ENCODE measurements at places on chromosomes 7 and 10.

DNA sequence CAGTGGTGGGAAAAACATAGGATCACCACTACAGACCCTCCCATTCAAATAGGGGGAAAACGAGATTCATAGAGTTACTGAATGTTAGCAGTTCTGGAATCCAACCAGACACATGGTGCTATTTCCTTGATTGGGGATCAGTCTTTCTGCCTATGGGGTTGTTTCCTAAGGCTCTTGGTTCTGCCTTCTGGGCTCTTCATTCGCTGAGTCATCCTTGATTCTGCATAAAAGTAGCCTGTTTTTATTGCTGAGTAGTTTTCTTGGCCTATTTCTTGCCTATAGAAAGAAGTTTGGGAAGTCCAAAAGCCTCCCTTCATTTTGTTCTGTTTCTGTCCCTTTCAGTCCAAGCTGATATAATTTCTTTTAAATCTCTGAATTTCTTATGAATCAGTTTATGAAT lies 99.3 kb upstream of the OIT3 start:
- no peak for DNase-seq

DNA sequence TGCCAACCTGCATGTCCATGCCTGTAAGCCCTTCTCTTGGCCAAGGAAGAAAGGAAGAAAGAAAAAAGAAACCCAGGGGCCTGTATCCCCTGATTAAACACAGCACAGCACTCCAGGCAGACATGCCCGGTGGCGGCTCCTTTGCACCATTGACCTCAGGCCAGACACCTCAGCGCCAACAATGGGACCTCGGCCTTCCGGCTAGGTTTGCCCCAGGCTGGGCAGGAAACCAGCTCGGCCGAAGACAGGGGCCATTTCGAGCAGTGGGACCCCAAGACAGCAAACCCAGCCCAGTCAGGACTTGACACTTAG lies 2.8 kb downstream of the HOXA10 start:
- DNase-seq: no peak

GRCh38 chr7:30184791-30185487 lies 50.2 kb downstream of the MTURN start:
- DNase-seq: no peak

DNA sequence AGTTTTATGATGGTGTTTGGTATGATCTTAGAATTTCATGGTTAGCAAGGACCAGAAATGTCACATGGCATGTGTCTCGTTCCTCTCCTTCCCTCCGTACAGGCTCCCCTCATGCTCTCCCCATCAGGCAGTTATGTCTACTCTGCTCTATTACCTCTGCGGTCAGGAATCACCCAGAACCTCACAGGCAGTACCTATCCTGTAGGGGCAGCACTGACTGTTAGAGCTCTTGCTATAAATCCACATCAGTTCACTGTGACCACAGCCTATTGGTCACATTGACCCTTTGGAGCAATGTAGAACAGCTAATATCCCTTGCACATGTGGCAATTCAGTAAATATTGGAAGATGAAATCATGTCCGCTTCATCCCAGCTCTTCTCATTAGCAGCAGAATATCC lies 151.8 kb downstream of the WNT2 start:
- no peak for DNase-seq

DNA sequence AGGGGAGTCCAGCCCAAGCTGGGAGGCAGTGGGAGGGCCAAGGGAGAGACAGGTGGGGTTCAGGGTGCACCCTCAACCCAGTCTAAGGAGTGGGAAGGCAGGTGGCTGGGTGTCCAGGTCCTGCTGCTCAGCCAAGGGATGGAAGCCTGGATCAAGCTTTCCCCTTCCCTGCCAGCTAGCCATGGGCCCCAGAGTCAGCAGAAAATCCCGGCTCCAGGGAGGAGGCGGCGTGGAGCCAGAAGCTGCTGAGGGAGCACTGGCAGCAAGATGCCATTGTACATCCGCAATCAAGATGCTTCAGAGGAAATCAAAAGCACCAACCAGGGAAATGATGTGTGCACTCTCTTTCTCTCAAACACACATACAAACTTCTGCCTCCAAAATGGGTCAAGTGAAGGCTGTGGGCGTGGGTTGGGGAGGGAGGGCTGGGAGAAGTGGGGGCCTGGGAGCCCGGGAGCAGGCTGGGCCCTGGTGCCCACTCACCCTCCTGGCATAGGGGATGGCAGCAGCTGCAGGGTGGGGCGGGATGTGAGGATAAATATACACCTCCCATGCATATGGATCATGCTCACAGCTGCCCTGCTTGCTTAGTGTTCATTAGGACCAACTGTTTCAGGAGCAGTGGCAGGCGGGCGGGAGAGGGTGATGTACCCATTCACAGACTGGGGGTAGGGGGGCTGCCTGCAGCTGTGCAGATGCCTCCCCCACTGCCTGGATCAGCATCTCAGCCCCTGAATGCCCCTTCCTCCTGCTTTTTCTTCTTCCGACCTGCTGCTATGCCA lies 24.2 kb downstream of the TRIM8 start:
- no peak for DNase-seq

- DNase-seq: no peak
Measured at GRCh38 chr7:124914298-124914697, 15.3 kb downstream of the POT1 start.

- no peak for DNase-seq
Measured at GRCh38 chr10:97080051-97080776, 105.5 kb downstream of the SLIT1 start.

GRCh38 chr10:87634311-87634710 lies 25.4 kb upstream of the PAPSS2 start:
- DNase-seq: no peak

DNA sequence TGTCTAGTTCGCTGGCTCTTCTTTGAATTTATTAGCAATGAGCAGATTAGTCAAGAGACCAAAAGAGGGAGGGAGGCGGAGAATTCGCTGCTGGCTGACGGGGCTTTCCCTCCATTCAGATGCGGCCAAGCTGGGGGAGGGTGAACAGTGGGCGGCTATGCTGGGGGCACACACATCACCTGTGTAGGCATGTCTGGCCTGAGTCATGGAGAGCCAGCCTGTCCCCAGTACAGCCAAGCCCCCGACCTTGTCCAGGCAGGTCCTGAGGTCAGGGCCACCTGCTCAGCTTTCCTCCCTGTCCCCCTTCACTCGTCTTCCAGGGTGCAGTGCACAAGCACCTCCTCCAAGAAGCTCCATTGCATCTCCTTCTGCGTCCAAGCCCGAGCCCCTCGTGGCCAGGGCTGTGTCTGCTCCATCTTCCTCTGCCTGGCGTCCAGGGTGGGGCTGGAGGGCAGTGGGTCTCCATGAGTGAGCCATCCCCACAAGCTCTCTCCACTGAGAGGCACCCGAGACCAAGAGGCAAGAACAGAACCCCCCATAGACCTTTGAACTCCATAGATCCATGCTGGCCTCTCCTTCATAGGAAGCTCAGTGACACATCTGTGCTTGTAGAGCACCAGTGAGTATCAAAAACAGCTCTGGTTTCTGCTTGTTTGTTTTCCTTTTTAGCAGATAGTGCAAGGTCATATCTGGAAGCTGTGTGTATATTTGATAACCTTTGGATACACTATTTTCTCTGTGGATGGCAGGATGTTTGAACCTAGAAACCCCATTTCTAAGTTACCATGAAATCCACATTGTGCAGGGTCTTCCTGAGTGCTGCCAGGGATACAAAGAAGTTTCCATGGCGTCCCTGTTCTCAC lies 1.9 kb upstream of the DEPP1 start:
- DNase-seq: no peak

- no peak for DNase-seq
Measured at GRCh38 chr7:26944501-26945358, 80.3 kb upstream of the SKAP2 start.

- DNase-seq: peak; percentile 12
Measured at GRCh38 chr10:16809074-16809718, 8.0 kb downstream of the RSU1 start.
